ENCODE measurements at places on chromosomes 5 and 9.

DNA sequence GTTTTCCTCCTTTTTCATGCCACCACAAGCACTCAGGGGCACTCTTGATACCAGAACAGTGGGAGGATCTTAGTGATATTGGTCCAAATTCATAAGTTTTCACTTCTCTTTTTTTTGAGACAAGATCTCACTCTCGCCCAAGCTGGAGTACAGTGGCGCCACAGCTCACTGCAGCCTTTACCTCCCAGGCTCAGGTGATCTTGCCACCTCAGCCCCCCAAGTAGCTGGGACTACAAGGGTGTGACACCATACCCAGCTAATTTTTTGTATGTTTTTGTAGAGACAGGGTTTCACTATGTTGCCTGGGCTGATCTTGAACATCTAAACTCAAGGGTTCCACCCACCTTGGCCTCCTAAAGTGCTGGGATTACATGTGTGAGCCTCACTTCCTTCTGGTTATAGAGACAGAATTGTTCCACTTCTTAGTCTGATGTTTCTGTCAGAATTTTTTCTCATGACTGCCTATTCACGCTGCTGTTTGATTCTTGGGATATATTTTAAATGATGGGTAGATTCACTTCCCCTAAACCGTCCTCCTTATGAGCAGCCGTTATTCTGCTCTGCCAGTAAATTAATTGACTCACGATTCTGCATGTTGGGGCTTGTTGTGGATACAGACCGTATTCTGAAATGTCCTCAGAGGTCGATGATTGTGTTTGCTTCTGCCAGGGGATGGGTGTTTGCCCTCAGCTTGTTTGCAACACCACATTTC, 30.8 kb downstream of the MTAP start:
- DNase-seq = no peak

DNA sequence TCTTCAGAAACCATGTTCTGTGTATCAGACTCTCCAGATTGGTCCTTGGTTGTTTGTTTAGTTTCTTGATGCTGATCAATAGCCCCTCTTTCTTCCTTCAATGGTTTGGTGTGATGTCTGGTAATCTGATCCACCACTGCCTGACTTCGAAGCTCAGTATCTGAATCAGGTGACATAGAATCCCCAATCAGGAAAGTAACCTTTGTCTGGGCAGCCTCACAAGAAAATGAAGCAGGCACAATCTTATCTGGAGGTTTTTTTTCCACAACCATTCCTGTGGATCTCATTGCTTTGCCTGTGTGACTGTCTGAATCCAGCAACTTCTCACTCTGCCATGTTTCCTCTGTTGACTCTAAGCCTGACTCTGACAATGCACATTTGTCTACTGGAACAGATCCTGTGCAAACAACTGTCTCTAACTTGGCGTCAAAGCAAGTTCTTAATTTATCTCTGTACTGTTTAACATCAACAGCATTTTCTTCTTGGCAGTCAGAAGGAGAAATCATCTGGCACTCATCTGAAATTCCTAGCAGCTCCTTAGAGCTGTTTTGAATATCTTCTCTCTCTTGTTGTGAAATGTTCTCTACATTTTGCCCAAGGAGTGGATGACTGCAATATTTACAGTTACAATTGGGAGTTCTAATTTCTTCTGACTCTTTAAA, 37.1 kb upstream of the RAPGEF6 start:
- no peak for DNase-seq

GRCh38 chr9:121322037-121322736, 47.9 kb downstream of the STOM start:
- peak; percentile 15 for DNase-seq

- no peak for DNase-seq
Observed at GRCh38 chr5:84729326-84729725, 344.6 kb upstream of the EDIL3 start.

DNA sequence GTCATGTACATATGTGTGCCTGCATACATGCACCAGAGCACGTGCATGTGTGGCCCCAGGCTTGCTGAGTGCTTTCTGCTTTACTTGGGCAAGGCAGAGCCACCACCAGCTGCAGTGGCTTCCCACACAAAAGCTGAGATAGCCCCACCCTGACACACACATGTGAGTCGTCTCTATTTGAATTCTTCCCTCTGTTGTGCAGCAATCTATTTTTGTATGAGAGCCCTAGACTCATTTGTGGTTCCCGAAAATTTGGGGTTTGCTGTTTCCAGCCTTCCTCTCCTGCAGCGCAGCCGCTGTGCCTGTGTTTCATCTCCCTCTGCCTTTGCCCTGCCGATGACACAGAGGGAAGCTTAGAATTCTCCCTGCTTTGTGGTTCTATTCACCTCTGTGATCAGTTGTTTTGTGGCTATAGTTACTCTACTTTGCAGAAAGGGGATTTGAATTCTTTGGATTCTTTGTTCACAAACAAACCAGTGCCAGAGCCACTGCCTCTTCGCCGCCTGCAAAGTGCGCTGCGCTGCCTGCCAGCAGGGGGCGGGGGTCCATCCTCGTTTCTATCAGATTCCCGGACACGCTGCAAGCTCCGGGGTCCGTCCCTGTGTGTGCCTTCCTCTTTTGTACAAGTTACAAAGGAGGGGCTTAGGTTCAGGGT, 95.8 kb upstream of the DAP start:
- DNase-seq = no peak

GRCh38 chr5:154189819-154190594, 526 bp upstream of the GALNT10 start:
- DNase-seq = peak; percentile 88

DNA sequence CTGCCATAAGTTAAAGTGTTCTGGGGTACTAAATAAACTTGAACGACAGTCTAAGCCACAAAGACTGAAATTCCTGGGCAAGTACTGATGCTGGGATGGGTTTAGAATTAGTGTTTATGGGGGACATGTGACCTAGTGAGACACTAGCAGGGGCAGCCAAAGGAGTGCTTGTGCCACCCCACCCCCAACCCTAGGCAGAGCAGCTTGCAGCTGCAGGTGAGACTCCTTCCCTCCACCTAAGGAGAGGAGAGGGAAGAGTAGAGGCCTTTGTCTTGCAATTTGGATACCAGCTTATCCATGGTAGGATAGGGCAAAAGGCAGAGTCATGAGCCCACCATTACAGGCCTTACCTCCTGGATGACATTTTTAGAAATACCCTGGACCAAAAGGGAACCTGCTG, 28.7 kb upstream of the PDE4D start:
- no peak for DNase-seq

DNA sequence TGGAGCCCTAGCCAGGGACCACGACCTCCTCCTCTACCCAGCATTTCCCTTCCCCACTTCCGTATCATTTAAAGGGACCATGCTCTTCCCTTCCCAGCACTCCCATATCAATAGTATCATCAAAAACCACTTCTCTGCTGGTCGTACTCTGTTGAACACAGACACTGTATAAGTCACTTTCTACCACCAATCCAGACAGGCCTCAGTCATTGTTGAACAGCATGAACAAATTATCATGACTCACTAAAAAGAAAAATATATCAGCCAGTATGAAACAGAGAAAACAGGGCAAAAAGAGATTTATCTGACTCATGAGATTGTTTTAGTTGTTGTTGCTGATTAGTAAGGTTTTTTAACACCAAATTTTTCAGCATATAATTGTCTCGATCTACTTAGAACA, 89.8 kb downstream of the CDKN2A start:
- DNase-seq = no peak

GRCh38 chr5:83433891-83434290, 37.7 kb upstream of the VCAN start:
- no peak for DNase-seq
